ENCODE measurements at places on chromosomes 6 and 20.

- no peak for DNase-seq
Observed at GRCh38 chr6:127775371-127775770, 125.5 kb downstream of the THEMIS start.

DNA sequence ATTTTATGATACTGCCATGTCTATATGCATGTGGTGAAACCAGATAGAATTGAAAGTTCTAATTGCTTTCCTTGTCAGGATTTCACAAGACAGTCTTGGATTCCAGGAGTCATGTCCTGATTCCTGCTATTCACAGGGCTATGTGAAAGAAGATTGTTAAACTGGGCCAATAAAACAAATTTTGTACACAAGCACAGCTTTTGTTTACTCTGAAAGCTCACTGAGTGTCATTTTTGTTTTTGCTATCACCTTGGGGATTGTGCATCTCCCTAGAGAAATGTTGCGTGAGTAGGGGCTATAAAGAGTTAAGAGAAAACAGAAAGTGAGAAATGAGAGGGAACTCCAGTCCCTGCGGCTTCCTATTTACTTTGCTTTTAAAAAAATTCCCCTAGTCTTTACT lies 627.5 kb downstream of the PKHD1 start:
- DNase-seq: no peak

- no peak for DNase-seq
Observed at GRCh38 chr6:25257686-25258348, 21.4 kb upstream of the CARMIL1 start.

- DNase-seq: no peak
Observed at GRCh38 chr20:46646659-46647380, 4.4 kb downstream of the SLC13A3 start.

- no peak for DNase-seq
Observed at GRCh38 chr6:10981409-10981808, 62.7 kb downstream of the ELOVL2 start.

GRCh38 chr20:56488566-56488965 lies 20.1 kb downstream of the RTF2 start:
- DNase-seq: no peak

DNA sequence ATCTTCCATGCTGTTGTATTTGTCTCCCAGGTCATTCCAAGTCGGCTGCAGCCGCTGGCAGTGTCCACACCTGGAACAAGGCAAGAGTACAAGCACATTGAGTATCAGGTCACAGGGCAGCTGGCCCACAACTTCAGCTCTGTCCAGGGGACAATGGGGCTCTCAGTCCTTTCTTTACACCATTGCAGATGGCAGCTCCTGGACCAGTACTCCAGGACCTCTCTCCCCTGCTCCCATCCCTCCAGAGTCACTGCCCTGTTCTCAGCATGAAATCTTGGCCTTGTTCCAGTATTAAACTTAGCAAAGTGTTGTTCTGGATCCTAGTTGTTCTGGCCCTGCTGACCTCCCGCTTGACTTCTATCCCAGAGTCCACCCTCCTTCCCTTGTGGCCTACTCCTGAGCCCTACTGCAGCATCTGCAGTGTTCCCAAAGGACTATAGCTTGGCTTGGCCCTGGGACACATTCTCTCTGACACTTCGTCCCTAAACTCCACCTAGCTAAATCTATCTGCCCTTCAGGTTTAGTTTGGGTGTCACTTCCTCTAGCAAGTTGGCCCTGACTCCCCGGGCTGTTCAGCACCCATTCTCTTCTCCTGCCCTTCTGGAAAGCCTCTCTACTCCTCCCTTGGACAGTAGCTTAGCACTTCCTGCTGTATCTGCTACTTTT lies 5.8 kb downstream of the TXNDC5 start:
- no peak for DNase-seq

GRCh38 chr6:91135406-91136103 lies 548.7 kb upstream of the MAP3K7 start:
- DNase-seq: no peak
